ENCODE measurements at places on chromosomes 5 and 9.

GRCh38 chr5:122354293-122354692, 42.3 kb downstream of the SNCAIP start:
- no peak for DNase-seq

DNA sequence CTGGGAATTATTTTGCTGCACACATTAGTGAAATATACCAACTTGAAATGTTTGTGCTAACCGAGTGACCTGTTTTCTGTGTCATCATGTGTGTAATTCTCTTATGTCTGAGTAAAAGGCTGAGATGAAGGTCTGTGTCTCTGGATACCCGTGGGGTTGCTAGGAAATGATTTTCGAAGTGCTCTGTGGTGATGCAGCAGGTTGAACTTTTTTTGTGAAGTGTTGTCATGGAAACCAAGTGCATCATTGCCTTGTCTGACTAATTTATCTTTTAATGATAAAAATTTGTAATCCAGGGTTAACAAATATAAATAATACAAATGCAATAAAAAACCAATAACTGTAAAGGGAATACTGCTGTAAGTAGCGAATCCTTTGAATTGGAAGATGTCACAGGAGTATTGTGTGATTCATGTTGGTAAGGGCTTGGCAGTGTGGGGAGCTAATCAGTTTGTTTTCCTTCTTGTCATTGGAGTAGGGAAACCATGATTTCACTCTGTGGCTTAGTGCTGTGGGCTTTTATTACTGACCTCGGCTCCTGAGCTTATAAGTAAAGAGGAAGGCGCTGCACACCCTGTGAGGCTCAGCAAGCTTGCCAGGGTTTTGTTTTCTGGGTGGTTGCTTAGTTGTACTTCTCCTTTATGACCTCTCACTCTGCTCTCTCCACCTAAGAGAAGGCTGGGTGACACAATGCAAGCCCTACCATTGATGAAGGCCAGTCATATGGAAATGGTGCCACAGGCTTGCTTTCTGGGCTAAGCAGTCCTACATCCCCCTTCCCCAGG, 22.3 kb downstream of the PDE8B start:
- no peak for DNase-seq

DNA sequence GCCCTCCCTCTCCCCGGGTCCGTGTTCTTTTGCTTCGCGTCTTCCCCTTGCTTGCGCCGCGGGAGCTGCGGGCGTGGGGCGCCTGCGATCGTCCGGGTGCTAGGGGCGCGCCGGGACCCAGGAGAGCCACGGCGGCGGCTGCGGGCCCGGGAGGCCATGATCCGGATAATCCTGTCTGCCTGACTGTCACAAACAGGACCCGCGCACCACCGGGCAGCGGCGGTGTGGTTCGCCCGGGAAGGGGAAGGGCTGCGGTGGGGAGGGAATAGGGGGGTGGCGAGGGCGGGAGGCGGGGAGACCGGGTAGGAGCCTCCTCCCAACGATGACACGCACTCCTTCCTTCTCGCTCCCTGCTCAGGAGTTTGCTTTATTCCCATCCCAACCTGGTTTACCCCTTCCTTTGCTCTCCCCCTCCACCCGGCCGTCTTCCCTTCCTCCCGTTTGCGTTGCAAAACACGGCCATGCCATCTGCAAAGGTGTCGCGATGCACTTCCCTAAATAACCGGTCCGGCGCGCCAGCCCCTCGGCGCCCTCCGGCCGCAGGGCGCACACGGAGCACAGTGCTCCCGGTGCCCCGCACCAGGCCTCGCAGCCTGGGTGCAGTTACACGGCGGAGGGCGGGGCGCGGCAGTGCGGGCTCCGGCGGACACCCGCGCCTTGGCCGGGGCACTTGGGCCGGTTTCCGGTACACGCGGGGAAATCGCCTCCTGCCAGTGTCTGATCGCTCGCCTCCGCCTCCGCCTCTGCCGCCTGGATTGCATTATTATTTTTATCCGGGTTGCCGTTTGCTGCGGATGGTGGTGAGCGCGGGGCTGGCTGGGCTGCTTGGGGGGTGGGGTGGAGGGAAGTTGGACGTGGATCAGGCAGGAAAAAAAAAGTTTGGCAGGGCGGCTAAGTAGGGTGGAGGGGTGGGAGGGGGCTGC, 1.5 kb downstream of the SMARCA2 start:
- peak; percentile 52 for DNase-seq

GRCh38 chr9:88993327-88993726, 2.1 kb downstream of the S1PR3 start:
- DNase-seq = no peak

GRCh38 chr9:128732576-128732975, 8.6 kb upstream of the ZDHHC12 start:
- no peak for DNase-seq

DNA sequence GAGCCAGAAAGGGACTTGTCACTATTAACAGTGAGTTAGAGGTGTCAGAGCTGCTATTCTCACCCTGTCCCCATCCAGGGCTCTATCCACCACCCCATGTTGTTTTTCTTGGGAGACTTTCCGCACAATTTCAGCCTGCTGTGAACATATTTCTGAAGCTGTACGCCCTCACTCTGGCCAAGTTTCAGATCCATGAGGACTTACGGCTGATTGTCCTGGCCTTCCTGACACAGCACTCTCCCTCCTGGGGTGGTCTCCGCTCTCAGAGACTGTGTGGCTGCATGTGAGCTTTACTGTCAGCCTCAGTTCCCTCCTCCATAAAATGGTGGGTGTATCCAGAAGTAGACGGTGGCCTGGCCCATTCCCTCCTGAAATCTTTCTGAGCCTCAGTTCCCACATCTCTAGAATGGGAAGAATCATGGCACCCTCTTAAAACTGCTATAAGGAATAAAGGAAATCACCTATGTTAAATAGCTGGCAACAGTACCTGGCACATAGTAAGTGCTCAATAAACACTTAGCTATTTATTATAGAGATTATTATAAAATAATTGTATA, 804 bp upstream of the IL17B start:
- no peak for DNase-seq

DNA sequence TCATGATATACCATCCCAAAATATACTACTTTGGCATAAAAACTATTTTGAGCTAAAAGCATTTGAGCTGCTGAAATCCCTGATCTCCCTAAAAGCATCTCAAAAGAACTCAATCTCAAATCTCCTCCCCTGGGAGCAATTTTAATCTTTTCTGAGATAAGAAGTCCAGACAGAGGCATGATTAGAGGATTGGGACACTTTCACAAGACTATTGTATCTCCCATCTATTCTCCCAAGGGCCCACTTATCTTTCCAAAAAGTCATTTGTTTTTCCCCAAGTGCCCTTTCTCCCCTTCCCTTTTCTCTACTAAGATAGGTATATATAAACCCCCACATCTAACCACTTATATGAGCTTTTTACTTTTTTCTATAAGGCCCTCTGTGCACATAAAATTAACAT, 79.7 kb downstream of the ALDH7A1 start:
- no peak for DNase-seq

DNA sequence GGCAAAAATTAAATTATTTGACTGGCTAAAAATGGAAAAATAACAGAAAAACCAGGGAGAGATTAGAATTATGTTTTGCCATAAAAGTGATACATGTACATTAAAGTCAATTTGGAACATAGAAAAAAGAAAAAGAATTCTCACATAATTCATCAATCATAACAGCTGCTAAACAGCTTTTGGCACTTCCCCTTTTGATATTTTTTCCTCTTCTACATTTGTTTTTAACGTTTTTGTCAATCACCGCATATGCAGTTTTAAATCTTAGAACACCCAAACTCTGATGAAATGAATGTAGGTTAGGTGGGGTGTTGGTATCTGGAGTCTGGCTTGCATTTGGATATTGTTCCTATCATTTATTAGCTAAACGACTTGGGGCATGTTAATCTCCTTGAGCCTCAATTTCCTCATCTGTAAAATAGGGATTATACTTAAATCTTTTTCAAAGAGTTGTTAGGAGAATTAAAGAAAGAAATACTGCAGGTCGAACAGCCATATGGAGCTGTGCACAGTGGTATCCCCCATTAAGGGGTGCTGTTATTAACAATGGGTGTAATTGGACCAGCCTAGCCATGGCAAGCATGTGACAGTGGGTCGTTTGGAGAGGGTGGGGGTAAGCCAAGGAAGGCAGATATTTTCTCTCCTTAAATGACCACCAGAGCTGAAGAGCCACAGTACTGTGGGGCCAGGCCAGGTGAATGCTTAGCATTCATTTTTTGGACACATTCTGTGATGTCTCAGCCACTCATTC, 22.6 kb downstream of the NPR3 start:
- DNase-seq = no peak

DNA sequence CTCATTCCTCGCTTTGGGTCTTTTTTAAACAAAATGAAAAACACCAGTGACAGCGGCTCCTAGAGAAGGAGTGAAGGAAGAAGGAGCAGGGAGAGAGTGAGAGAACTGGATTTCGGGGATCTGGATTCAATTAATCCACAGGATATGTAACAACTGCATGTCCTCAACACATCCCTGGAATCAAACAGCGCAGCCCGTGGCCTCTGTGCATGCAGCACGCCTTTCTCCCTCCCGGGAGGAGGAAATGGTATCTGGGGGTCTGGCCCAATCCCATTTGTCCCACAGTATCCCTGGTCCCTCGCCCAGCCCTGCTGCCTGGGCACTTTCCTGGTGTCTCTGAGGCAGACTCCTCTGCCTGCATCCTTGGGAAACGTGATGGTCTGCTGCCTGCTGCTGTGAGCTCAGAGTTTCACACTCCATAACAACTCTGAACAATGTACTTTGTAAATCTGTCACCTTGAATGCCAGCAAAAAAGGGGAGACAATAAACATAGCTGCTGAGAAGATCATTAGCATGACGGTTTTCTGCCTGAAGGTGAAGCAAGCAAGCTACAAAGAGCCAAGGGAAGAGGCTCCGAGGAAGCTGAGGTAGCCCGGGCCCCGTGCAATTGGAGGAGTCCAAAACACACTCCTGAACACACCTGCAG, 56.1 kb downstream of the PTCH1 start:
- no peak for DNase-seq

- DNase-seq = no peak
These were observed 1.5 kb downstream of the C9orf40 start for GRCh38 chr9:74951107-74951720.

DNA sequence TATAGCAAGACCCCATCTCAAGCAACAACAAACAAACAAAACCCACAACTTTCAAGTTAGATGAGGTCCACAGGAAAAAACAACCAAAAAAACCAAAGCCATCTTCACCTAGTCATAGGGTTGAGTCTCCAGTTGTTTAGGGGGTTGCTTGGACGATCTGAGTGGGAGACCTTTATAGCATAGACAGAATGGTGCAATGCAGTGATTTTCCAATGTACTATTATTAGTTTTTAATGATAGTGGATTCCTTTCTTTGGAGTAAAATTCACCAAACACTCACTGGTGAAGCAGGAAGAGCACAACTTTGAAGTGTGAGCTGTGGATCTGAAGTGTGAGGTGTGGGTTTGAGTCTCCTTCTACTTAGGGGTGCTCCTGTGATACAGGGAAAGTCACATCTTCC, 67.0 kb upstream of the KLF9 start:
- no peak for DNase-seq

- DNase-seq = no peak
These were observed 5.9 kb upstream of the IQGAP2 start for GRCh38 chr5:76397200-76397599.

GRCh38 chr5:111517853-111518501, 5.6 kb upstream of the STARD4 start:
- DNase-seq = no peak

All from SJCRH30 (cell line).